ENCODE measurements at places on chromosomes 12 and 14.

- no peak for DNase-seq
Measured at GRCh38 chr14:91349481-91350074, 68.0 kb downstream of the CCDC88C start.

- DNase-seq: no peak
Measured at GRCh38 chr12:2317772-2318171, 265.0 kb downstream of the CACNA1C start.

- no peak for DNase-seq
Measured at GRCh38 chr12:118103601-118104382, at the start of gene VSIG10. Gene VSIG10, minus strand, starts transcription at chr12:118104011. Its CDS starts 340 bp downstream, at chr12:118103671.

DNA sequence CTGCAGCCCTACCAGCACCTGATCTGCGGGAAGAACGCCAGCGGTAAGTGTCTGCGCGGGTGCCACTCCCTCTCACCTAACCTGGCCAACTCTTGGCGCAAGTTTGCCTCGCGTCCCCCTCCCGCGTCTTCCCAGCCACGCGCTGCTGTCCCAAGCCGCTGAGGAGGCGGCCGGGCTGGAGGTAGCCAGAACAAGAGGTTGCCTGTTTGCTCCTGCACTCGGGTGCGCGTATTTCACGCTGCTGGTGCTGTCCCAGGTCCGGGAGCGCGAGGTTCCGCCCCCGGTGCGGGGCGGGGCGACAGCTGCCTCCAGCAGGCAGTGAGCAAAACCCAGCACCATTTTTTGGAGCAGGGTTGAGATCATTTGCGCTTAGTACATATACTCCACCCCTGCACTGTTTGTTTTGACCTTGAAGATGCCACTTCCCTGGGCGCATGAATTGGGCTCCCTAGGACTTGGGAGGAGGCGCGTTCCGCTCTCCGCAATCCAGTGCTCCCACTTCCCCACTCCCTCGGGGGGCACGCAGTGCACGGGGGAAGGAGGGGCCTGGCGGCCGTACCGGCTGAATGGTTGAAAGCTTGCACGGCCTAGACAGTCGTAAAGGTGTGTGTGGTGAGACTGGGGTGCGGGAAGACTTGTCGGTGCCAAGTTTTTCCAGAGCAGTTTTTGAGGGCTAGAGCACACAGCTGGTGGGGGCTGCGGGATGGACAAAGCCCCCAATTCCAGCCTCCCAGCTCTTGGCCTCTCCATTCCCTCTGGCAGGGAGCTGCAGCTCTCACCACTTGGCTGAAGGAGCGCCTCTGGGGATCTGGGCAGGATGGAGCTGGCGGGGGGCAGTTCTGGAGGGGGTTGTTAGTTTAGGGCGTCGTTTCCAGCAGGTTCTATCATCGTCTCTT lies 226.9 kb upstream of the CRY1 start:
- peak; percentile 27 for DNase-seq

DNA sequence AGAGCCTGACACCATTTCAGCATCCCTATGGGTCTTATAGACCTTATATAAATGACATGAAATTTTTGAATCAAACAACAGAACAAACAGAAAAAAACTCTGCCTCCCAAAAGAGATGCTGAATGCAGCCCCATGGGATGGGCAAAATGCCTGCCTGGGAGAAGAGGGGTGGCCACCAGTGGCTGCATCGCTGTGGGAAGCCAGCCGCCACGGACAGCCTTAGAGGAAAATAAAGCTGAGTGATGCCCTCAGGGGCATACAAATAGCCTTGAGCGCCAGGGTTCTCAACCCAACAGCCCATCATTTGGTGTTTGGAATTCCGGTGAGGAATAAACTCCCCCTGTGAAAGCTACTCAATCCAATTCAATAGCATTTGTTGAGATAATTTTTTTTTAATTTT lies 22.9 kb downstream of the SYNE3 start:
- no peak for DNase-seq

GRCh38 chr14:102097441-102098135 lies 10.7 kb upstream of the HSP90AA1 start:
- DNase-seq: no peak

GRCh38 chr12:129394177-129394825 lies 509.5 kb downstream of the TMEM132D start:
- no peak for DNase-seq

DNA sequence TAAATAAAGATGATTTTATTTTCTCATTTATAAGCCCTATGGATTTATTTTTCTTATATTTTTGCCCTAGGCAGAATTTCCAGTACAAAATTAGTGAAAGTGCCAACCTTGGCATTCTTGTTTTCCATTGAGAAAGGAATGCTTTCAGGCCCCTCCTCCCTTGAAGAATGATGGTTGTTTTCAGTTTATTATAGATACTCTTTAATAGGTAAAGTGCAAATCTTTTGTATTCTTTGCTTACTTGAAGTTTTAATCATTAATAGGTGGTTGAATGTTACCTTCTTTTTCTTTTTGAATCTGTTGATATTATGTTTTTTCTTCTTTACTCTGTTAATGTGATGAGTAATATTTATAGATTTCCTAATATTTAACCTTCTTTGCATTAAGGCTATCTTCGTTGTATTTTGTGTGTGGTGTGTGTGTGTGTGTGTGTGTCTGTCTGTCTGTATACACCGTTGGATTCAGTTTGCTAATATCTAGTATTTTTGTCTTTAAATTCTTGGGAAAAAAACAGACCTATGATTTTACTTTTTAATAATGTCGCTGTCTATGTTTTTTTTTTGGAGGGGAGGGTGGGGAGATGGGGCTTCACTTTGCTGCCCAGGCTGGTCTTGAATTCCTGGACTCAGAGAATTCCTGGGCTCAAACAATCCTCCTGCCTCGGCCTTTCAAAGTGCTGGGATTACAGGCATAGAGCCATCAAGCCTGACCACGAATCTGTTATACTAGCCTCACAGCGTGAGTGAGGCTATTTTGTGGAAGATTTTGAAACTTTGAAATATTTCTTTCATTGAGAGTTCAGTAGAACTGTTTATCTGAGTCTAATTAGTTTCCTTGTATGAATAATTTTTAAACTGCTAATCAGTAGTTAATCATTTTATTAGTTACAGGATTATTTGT lies 13.5 kb downstream of the SRGAP1 start:
- DNase-seq: no peak

GRCh38 chr12:94851396-94852028 lies 152.0 kb downstream of the NDUFA12 start:
- no peak for DNase-seq

GRCh38 chr12:581321-581720 lies 81.9 kb downstream of the NINJ2 start:
- DNase-seq: no peak

DNA sequence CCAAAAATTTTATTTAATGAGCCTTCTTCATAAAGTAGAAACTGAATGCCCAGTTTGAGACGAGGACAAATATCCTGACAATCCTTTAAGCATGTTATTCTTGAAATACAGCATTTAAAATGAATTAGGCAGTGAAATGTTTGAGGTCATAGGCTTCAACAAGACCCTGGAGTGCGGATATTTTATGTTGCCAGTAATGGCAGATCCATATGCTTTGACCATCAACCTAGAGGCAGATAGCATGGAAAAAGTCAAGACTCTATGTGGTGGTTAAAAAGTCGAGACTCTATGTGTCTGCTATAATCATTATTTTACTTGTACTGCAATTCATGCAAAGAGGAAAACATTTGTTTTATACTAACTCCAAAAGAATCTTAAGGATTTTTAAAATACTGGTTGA lies 2.0 kb upstream of the MAP4K5 start:
- DNase-seq: no peak

DNA sequence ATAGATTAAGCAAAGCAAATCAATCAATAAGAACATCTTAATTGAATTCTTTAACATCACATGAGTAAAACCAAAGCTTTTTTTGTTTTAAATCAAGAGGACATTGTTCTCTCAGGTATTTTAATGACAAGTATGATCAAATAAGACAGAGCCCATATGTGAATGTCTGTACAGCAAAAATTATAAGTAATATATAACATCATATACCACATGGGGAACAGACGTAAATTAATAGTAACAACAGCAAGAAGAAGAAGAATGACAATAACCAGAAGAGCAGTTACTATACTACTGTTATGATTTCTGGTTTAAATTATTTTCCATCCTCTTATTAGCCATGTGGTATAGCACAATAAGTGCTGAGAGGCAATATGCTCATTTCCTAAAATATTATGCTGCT lies 335.5 kb downstream of the ADAMTS20 start:
- no peak for DNase-seq

- no peak for DNase-seq
Measured at GRCh38 chr12:26976687-26977086, 37.5 kb downstream of the TM7SF3 start.

DNA sequence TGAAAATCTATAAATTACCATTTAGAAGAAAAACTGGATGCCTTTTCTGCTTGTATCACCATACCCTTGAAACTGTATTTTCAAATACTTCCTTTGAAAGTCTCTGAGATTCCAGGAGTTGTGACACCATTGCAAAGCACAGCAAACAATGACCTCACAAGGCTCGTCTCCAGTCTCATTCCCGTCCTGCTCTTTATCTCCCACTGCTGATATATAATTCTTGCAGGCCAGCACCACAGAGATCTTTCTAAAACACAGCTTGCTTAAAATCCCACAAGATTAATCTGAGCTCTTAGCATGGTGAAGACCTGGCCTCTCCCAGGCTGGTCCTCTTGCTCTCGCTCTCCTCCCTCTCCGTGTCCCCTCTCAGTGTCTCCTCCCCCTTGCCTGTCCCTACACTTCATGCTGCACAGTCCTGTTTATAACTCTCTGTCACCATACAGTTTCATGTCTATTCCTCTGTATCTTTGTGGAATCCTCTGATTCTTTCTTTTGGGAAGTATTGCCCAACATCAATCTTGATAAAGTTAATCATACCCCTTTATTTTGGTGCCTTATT lies 51.8 kb downstream of the ZFYVE21 start:
- DNase-seq: no peak

- DNase-seq: no peak
Measured at GRCh38 chr12:132061197-132061596, 82.9 kb downstream of the DDX51 start.

DNA sequence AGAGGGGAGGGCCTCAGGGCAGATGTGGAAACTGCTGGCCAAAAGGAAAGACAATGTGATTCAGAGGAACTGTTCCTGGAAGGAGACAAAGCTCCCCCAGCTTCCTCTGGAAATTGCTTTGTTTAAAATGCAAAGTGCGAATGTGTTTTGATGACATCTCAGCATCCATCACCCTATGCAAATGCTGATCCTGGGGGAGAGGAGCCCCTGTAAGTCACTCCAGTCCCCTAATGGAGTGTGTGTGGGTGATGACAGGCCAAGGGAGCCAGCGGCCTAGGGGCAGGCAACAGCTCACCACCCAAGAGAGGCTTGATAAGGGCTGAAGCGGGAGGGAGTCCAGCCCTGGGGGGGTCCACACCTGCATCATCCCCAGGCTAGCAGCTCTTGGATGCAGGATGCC lies 134.2 kb downstream of the ESRRB start:
- no peak for DNase-seq

DNA sequence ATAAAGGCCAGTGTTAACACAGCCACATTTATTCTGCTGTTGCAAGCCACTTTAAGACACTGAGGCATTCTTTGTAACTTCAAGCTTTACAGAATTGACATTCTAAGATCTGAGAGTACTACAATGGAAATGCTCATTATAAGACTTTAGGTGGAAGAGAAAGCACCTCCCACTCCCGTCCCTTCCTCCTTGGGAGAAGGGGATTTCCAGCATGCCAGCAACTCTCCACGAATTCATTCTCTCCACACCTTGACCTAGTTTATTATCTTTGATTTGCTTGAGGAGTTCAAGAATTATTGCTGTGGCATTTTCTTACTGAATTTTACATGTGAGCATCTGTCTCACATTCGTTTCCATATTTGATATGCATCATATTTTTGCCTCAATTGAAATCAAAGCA lies 644.4 kb upstream of the MIS18BP1 start:
- no peak for DNase-seq

- DNase-seq: no peak
Measured at GRCh38 chr12:7645395-7646177, 20.1 kb downstream of the APOBEC1 start.

DNA sequence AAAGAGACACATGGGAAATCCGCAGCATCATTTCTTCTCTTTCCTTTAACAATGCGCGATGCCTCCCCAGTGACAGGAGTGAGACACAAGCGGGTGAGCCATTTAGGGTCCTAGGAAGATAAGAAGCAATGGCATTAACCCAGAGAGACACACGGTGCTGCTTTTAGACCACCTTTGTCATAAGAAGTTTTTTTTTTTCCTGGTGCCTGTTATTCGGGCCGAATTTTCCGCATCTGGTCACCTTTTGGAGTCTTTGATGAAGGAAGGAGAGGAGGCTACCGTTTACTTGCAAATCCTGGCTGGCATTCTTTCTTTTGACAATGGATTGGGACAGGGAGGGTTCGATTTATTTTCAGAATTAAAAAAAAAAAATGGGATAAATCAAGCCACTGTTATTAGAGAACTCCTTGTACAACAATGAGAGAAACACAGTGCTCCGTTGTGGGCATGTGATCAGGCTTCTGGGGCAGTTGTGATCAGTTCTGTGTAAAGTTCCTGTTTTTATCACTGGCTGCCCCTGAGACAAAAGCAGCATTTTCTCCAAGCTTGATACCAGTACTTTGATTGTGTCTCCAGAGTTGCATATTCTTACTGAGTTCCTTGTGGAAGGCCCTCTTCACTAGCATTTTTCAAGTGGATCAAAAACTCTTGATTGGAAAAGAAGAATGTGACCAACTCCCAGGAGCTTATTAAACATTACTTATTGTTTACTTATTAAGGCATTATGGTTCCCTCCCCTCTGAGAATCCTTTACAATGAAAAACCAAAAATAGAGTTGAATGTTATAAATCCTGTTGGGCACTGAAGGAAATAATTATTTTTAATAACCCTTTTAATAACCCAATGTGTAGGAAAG lies 1.1 kb downstream of the DIP2B start:
- no peak for DNase-seq

- no peak for DNase-seq
Measured at GRCh38 chr12:14403293-14403692, 37.8 kb downstream of the ATF7IP start.

DNA sequence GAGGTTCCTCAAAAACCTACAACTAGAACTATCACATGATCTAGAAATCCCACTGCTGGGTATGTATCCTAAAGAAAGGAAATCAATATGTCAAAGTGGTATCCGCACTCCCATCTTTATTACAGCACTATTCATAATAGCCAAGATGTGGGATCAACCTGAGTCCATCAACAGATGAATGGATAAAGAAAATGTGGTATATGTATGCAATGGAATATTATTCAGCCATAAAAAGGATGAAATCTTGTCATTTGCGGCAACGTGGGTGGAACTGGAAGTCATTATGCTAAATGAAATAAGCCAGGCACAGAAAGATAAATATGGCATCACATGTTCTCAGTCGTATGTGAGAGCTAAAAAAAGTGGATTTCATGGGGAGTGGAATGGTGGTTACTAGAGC lies 77.5 kb upstream of the DIO3 start:
- DNase-seq: no peak

GRCh38 chr14:55900749-55901148 lies 217.5 kb upstream of the PELI2 start:
- DNase-seq: no peak

- no peak for DNase-seq
Measured at GRCh38 chr14:29156096-29156495, 389.5 kb downstream of the FOXG1 start.

DNA sequence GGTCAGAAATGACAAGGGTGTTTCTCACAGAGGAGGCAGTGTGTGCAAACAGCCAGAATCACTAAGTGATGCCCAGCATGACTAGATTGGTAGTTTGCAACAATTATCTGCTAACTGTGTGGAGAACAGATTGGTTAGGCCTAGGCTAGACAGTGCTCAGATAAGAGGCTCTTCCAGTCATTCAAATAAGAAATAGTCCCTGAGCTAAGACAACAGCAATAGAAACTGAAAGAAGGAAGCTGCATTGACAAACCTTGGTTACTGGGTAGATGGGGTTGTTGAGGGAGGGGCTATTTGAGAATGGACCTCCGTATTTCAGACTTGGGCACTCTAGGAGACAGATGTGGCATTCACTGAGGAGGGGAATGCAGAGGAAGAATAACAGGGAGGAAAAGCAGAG lies 255.0 kb upstream of the NPAS3 start:
- DNase-seq: no peak

Data from stimulated activated CD8-positive, alpha-beta memory T cell treated with anti-CD3 and anti-CD28 coated beads, Interleukin-15, amount 100 ng/mL, for 24 hours (primary cell).